Natural killer cell (primary cell): ENCODE measurements at places on chromosomes 6 and 20. TPM values are rescaled to one million over a fixed set of nuclear protein-coding genes. Genes with fewer than 3 reads are reported as not detected.
A peak's percentile ranks its signal among the peaks of the same experiment; 100 is the strongest.

DNA sequence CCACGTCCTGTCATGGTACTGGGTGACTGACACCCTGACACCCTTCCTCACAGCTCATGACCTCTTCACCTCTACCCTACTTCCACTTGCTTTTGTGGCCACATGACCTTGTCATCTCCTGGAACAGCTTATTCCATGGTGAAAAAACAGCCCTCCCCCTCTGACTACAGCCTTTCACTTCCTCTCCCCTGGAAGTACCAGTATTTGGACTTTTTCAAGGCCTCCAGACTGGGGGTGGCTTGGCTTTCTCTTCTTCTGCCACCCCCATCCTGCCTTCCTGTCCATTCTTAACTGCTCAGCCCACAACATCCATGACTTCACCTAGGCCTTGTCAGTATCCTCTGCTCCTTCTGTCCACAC, 168.4 kb downstream of the CARMIL1 start:
- H3K27me3 ChIP-seq = no peaks in the 10 kb centered on the region
- H3K36me3 ChIP-seq = no peaks in the 10 kb centered on the region
- peaks cover 8% of the 10 kb centered on the region for H3K4me1 ChIP-seq
- DNase-seq = no peak
- no peak overlapping the region for H3K4me3 ChIP-seq
- no peak overlapping the region for H3K27ac ChIP-seq

GRCh38 chr6:156557251-156557910, 219.8 kb upstream of the ARID1B start:
- H3K4me3 ChIP-seq = no peak overlapping the region
- no peak overlapping the region for H3K27ac ChIP-seq
- no peak for DNase-seq
- H3K4me1 ChIP-seq = no peaks in the 10 kb centered on the region
- peaks cover 4% of the 10 kb centered on the region for H3K27me3 ChIP-seq

DNA sequence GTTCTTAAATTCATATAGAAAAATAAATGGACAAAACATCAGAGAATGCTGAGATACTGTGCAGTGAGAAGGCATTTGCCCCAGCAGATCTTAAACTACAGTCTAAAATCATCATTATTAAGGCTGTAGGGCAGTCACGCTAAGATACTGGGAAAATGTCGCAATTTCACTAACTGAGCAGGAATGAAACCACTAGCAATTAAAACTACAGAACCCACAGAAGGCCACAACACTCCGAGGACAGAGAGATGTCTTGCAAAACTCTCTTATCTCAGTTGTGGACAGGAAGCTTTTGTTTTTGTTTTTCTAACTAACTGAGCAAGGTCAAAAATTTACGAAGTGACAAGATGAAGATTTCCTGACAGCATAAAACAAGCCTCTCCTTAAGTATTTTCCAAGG, 18.2 kb downstream of the GNAS-AS1 start:
- peaks cover 7% of the 10 kb centered on the region for H3K27me3 ChIP-seq
- DNase-seq = no peak
- no peak overlapping the region for H3K27ac ChIP-seq
- H3K36me3 ChIP-seq = no peaks in the 10 kb centered on the region
- H3K4me1 ChIP-seq = peaks cover 4% of the 10 kb centered on the region
- no peak overlapping the region for H3K4me3 ChIP-seq

GRCh38 chr6:148517470-148517869, 174.8 kb downstream of the SASH1 start:
- no peak for DNase-seq
- peaks cover 2% of the 10 kb centered on the region for H3K27me3 ChIP-seq
- H3K4me1 ChIP-seq = no peaks in the 10 kb centered on the region
- H3K27ac ChIP-seq = no peak overlapping the region

DNA sequence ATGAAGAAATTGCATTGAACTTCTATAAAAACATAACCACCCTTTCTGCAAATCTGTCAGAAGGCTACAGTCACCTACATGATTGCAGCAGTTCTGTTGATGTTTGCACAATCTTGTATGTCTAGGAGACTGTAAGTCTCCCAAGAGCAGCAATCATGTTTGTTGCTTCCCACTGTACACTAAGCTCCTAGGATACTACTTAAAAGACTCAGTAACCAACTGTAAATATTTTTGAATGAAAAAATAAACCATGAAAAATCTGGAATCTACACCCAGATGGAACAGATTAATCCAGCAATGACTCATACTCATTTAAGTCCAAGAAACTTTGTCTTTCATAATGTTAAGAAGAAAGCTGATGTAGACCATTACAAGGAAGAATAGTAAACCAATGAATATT, 168.5 kb upstream of the ATXN1 start:
- no peak overlapping the region for H3K27ac ChIP-seq
- no peak for DNase-seq
- no peaks in the 10 kb centered on the region for H3K36me3 ChIP-seq
- H3K4me3 ChIP-seq = no peak overlapping the region
- no peaks in the 10 kb centered on the region for H3K27me3 ChIP-seq
- no peaks in the 10 kb centered on the region for H3K4me1 ChIP-seq

DNA sequence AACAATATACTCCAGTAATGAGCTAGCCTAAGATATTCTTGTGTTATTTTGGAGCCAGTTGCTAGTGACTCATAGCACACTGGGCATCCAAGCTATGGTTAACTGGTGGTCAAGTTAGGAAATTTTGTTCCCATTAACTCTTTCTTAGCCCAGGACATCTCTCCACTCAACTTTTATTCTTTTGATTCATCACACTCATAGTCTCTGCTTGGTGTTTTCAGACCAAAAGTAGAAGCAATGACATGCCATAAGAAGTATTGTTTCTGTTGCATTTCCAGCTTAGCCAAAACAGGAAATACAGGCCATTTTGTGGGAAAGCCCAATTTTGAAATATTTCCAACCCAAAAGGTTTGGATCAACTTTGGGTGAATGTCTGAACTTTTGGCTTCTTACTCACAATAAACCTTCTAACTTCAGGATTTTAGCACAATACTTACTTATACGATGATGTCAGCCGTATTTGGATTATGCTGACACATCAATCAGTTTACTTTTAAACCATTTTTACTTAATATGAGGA, 31.6 kb upstream of the CCN2 start:
- no peak for DNase-seq
- H3K27ac ChIP-seq = no peak overlapping the region
- H3K36me3 ChIP-seq = no peaks in the 10 kb centered on the region
- no peaks in the 10 kb centered on the region for H3K4me1 ChIP-seq
- H3K27me3 ChIP-seq = no peaks in the 10 kb centered on the region
- no peak overlapping the region for H3K4me3 ChIP-seq

- no peaks in the 10 kb centered on the region for H3K36me3 ChIP-seq
- no peaks in the 10 kb centered on the region for H3K4me1 ChIP-seq
- H3K27ac ChIP-seq = no peak overlapping the region
- H3K4me3 ChIP-seq = no peak overlapping the region
- DNase-seq = no peak
These were observed 699.3 kb downstream of the RNF144B start for GRCh38 chr6:19086480-19086879.

- no peak for DNase-seq
- H3K27ac ChIP-seq = peak overlapping the region; percentile 39
- peaks cover 4% of the 10 kb centered on the region for H3K36me3 ChIP-seq
- H3K27me3 ChIP-seq = no peaks in the 10 kb centered on the region
These were observed 86.7 kb downstream of the SCML4 start for GRCh38 chr6:107737397-107737793.

Gene EDN3
- total RNA-seq = 0.53 TPM

Gene ULBP1
- total RNA-seq = 0.18 TPM

Gene SLC9A8
- total RNA-seq = 54.5 TPM

Gene PPP1R18
- 260 TPM for total RNA-seq

Gene CTAGE9
- total RNA-seq = 0.21 TPM

Gene MYBL2
- total RNA-seq = 1.6 TPM

Gene AFG1L
- 4.8 TPM for total RNA-seq

Gene PAQR8
- 4.6 TPM for total RNA-seq
